T-helper 22 cell (primary cell): ENCODE measurements at places on chromosomes 12 and 14.

DNA sequence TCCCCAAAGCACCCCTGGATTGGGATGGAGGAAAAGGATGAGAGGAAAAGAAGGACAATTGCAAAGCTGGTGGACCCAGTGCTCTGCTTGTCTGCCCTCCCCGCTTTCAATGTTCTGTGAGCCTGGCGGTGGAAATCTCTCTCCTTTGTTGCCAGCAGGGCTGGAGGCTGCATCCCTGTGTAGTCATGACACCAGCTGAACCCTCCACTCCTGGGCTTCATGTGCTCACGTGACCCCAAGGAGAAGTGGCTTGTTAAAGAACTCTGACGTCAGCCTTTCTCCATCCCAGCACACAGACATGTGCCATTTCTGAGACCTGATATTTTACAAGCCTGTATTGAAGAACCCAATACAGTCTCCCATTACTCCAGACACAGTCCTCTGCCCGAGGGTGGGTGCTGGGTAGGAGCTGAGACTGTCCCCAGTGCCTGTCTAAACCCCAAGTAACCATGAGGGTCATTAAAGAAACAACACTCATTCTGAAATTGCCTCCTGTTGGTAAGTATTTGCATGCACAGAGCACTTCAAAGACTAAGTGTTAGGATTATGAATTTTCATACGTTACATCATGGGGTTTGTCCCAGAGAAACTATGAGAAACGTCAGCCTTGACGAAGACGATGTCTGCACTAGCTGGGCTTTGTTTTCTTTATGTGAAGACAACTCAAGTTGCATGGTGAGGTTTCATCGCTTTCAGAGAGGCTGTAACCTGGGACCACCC, 21.7 kb downstream of the GALNT16 start:
- DNase-seq = no peak

DNA sequence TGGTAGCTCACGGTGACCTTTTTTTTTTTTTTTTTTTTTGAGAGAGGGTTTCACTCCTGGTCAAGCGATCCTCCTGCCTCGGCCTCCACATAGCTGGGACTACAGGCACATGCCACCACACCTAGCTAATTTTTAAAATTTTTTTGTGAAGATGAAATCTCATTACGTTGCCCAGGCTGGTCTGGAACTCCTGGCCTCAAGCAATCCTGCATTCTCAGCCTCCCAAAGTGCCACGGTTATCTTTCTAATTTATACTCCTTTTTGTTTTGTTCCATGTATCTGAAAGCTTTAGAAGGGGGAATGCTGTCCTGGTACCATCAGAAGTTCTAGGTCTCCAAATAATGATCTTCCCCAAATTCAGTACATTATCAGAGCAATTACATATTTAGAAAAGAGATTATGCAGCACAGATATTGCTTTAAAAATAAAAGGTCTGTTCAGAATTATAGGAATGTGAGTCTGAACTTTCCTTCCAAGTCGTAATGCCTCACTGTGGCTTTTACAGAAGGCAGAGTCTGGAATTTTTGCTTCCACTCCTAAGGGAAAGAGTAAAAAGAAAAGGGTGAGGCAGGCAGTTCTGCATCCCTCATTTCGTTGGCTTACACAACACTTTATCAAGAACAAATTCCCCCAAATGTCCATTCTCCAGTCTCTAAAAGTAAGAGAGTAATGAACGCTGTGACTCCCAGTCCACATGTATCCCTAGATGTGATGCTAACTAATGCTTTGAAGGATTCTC, 73.0 kb downstream of the GCH1 start:
- no peak for DNase-seq

DNA sequence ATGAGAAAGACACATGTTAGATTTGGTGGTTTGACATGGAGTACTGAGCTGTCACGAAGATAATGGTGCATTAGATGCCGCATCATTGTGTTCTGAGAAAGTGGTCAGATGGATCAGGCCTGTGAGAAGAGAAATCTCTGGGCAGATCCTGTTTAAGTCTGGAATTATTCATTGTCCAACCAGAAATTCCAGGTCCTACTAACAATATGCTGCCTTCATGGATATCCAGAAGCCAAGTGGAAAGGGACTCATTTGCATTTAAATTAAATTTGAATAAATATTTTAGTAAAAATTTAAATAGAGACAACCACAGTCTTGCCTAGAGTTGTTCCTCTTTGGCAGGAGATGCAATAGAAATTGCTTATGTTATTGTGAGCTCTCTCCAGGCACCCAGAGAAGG, 330.5 kb upstream of the TMEM132C start:
- no peak for DNase-seq

DNA sequence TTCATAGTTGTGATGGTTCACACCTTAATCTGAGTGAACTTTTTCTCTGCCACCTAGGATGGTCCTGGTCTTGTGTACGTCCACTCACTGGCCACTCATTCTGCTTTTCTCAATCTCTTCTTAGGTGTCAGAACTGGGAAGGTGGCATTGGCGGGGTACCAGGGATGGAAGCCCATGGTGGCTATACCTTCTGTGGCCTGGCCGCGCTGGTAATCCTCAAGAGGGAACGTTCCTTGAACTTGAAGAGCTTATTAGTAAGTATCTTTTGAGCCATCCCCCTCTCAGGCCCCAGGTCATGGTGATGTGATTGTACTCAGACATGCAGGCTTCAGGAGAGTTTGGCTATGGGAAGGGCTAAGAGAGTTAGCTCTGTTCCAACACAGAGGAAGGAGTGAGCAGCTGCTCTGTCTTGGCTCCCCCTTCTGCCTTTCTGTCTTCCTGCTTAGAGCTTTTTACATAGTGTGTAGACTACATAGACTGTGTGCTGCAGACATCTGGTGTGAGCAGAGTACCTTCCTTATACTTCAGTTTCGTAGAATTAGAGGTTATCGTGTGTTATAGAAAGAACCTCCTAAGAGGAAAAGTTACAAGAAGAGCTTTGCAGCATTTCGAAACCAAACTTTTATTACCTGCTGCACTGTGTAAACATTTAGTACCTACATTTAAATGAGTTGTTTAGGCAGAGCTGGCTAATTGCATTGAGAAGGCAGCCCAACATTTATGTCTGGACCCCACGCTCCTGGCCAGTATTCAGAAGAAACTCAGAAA, 54.2 kb downstream of the FNTB start:
- no peak for DNase-seq

DNA sequence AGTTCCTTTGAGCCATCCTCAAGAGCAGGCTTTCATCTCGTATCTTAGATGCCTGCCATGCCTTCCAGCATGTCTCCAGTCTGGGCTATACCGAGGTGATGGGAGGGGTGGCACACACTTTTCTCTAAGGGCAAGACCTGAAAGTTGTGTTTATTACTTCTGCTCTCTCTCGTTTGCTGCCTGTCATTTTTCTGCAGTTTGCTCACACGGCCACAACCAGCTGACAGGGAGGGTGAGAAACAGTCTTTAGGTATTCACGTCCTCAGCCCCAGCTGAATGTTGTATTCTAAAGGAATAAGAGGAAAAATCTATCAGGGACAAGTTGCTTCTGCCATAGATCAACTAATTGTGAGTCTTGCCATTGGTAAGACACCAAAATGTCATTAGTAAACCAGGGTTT, 88.0 kb downstream of the TMTC2 start:
- no peak for DNase-seq

DNA sequence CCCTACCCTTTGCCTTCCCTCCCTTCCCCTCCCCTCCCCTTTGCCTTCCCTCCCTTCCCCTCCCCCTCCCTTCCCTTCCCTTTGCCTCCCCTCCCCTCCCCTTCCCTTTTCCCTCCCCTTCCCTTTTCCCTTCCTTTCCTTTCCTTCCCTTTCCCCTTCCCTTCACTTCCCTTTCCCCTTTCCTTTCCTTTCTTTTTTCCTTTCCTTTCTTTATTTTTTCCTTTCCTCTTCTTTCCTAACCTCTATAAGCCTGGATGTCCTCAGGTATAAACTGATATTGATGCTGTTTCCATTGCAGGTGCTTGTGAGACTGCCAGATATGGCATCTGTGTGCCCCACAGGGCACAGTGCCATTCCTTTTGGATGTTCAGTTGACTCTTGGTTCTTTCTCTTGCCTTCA, 163.2 kb downstream of the ESRRB start:
- no peak for DNase-seq

GRCh38 chr12:64120568-64120967, 101.5 kb downstream of the KICS2 start:
- no peak for DNase-seq

- no peak for DNase-seq
These were observed 29.2 kb downstream of the ZCCHC8 start for GRCh38 chr12:122471324-122472226.

DNA sequence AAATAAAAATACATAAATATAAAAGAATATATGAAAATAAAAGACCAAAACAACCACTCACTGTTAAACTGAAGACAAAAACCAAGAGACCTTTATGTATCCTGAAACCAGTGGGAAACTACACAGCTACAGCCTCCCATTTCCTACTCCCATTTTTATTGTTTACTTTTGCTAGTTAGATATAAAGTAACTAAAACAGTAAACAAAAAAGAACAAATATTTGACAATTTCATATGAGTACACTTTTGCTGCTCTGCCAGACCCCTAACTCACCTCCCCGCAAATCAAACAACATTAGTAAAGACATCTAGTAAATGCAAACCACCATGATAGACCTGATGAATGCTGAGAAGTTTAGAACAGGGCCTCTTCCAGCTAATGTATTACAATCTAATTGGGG, 97.1 kb downstream of the BCL2L14 start:
- DNase-seq = no peak

DNA sequence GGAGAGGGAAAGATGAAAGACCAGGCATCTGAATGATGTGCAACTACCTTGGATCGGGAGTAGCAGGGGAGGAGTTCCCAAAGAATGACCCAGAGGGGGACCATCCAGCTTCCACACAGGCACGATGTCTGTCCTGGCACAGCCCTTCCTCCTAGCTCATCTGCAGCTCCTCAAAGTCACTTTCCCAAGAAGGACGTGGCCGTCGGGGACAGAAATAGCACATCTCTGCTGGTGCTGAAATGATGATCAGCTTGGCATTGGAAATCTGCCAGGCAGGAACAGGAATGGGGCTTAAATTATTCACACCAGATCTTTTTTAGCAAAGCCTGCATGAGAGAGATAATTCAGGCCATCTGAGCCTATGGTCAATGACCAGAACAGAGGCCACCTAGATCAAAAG, 41.7 kb downstream of the TSPAN11 start:
- no peak for DNase-seq

DNA sequence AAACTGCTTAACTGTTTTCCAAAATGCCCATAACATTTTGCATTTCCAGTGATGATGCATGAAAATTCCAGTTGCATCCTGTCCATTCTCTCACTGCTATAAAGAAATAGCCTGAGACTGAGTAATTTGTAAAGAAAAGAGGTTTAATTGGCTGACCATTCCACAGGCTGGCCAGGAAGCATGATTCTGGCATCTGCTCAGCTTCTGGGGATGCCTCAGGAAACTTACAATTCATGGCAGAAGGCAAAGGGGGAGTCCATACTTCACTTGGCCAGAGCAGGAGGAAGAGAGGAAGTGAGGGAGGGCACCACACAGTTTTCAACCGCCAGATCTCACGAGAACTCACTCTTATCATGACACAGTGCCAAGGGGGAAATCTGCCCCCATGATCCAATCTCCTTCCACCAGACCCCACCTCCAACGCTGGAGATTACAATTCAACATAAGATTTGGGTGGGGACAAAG, 18.2 kb upstream of the CLEC2D start:
- no peak for DNase-seq

DNA sequence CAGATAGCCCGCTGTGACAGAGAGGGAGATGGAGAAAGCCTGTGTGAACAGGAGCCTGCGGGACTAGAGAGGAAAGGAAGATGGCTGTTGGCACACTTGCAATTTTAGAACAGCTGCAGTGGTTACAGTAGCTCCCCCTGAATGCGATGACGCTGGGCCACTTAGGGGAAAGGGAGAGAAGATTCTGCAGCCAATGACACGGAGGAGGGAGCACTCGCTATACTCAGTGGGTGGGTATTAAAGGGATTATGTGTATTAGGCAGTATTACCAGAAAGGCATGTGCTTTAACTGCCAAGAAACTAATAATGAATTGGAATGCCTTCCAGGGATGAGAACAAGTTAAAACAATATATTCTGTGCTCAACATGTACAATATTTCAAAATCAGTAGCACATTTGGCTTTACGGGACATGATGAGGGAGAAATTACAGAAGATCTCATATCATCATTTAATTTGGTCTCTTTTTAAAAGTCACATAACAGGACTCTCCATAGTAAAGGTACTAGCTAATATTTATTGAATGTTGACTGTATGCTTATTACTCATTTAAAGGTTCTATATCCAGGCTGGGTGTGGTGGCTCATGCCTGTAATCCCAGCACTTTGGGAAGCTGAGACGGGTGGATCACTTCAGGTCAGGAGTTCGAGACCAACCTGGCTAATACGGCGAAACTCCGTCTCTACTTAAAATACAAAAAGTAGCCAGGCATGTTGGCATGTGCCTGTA, 35.9 kb upstream of the FOS start:
- no peak for DNase-seq

DNA sequence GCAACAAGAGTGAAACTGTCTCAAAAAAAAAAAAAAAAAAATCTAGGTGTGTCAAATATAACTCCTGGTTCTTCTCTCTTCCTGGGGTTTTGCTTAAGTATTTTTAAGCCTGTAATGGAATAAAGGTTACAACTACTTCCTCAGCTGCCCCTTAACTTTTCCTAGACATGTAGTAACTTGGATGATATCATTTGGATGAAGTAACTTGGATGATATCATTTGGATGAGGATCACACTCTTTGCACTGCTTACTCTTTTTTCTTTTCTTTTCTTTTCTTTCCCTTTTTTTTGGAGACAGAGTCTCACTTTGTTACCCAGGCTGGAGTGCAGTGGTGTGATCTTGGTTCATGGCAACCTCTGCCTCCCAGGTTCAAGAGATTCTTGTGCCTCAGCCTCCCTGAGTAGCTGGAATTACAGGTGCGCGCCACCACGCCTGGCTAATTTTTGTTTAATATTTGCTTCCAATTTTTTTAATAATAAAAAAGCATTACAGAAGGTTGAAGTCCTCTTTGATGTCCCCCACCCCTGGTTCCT, 775 bp upstream of the FAM186A start:
- no peak for DNase-seq
